ENCODE measurements at places on chromosomes 11 and 22.
A peak's percentile ranks its signal among the peaks of the same experiment; 100 is the strongest.

GRCh38 chr22:46843821-46844255, 81.4 kb downstream of the TBC1D22A start:
- peak; percentile 50 for DNase-seq

DNA sequence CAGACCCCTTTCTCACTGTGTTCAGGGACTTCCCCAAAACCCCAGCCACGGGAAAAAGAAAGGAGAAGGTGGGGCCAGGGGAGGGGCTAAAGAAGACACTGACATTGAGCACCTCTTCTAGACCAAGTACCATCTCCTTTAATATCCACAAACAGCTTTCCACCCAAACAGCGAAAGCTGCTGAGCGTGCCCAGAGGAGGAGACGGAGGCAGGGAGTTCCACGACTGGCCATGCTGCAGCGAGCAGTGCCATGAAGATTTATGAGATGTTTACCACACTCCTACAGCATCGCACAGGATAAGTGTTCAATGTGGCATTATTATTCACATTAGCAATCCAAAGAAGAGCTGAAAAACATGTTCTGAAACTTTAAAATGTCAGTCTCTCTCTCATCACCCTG, 127.4 kb downstream of the LARGE1 start:
- DNase-seq, result no peak

GRCh38 chr22:47716890-47717615, 954.6 kb downstream of the TBC1D22A start:
- DNase-seq, result no peak

- DNase-seq, result no peak
These were observed 172.8 kb downstream of the FAM181B start for GRCh38 chr11:82560836-82561235.

DNA sequence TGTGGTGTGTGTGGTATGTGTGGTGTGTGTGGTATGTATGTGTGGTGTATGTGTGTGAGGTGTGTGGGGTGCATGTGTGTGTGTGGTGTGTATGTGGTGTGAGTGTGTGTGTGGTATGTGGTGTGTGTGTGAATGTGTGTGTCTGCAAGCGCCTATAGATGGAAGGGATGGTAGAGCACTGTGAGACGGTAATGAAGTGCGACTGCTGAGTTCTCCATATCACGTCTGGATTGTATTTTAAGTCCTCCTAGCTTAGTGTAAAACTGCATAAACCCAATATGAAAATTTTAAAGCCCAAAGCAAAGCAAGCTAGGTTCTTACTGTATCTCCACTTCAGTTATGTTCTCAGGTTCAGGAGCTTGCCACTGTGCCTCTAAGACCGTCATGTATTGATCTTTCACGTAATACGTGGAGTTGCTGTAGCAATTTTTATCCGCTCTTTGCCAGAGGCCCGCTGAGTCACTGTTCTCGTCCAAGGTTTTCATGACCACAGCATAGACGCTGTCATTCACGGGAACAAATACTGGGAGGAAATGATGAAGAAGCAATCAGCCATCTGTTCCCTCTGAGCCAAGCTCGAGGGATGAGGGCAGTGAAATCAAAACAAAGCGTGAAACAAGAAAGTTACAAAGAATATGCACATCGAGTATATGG, 5.5 kb downstream of the PLET1 start:
- peak; percentile 72 for DNase-seq

- peak; percentile 89 for DNase-seq
These were observed 18.1 kb downstream of the NPAT start for GRCh38 chr11:108204376-108204775.

- DNase-seq, result no peak
These were observed 17.0 kb upstream of the FAM181B start for GRCh38 chr11:82750643-82751139.

- DNase-seq, result no peak
These were observed 176.5 kb downstream of the TRPC6 start for GRCh38 chr11:101407324-101407723.

GRCh38 chr11:73478737-73479347, 102.6 kb downstream of the RELT start:
- no peak for DNase-seq

- DNase-seq, result peak; percentile 69
These were observed 3.6 kb downstream of the CLTCL1 start for GRCh38 chr22:19287889-19288288.

- DNase-seq, result no peak
These were observed 5.0 kb downstream of the HEPACAM start for GRCh38 chr11:124930799-124931198.

GRCh38 chr22:35645646-35646045, 2.6 kb upstream of the APOL6 start:
- peak; percentile 14 for DNase-seq
